Astrocyte of the spinal cord (primary cell): ENCODE measurements at places on chromosomes 12 and 14.

DNA sequence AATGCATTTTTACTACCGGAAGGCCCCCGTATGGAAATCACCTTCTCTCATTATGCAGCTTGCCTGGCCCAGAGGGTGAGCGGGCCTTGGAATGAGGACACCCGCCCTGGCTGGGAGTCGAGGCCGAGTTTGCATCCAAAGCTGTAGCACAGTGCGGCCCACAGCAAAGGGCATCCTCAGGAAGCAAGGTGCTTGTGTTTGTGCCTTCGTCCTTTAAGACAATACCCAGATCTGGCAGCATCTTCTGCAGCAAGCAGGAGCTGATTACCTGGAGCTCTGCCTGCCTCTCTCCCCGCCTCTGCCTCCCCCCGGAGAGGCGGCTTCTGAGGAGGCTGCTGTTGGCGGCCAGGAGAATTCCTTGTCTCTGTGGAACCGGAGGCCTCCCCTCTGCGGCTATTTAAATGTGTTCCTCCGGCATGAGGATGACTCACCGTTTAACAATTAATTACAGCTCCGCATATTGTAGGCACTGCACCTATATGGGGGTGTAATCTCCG is 145.3 kb downstream of the CACNA1C start:
- DNase-seq, result peak; percentile 76

DNA sequence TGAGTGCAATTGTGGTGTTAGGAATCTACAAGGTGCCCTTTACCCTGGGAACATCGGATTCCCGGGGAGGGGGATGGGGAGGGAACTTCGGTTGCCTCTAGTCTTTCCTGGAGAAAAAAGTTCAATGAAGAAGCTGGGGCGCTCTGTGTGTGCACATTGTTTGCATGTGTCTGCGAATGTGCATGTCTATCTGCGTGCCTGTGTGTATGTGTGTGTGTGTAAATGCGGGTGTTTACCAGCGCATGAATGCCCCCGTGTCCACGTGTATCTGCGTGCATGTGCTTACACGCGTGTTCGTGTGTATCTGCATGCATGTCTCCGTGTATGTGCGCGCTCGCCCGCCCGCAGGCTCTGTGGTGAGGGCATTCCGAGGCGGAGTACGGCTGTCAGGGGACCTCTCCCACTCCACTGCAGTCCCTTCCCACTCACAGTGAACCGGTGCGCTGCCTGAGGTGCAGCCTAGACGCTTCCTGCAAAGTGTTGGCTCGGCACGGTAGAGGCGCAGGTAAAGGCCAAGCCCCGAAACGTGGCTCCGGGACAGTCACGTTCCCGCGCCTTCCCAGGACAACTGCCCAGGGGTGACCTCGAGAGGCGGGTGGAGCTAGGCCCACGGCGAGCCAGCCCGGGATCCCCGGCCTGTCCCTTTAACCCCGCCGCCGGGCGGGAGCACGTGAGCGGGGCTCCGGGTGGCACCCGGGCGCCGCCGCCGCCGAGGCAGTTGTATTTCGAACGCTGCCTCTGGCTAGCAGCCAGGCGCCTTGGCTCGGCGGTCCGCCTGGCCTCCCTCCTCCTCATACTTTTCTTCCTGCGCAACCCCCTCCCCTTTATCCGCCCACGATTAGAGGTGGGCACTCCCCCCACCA is 539 bp upstream of the HMGA2 start:
- no peak for DNase-seq

GRCh38 chr14:100540926-100541620 is 46.1 kb downstream of the BEGAIN start:
- DNase-seq, result no peak

DNA sequence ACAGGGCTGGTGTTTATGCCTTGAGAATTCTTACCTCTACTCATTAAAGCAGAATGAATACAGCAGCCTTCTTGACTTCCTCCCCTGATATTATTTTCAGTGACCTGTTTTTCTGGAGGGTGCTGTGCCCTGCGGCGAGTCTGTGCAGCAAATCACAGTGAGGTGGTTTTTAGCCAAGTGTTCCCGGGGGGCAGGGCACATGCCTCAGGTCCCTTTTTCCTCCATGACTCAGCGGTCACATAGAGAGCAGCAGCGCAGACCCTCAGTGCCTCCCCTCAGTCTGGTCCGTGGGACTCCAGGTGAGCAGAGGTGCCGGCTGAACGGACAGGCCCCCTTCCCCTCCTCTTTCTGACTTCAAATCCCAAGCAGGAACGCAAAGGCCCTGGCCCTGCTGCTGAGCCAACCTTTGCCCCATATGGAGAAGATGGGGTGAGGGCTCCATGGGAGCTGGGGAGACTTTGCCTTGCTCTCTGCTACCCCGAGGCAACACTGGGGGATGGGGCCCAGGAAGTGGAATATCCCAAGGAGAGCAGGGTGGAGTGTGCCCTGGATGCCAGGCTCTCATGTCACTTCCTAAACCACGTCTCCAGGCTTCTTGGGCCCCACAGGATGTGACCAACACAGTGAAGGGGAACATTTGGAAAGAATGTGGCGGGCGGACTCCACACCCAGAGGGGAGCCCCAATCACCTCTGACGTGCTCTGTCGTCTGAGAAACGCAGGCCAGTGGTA is 90.0 kb downstream of the DHRS2 start:
- no peak for DNase-seq

- DNase-seq, result no peak
These were observed 92.0 kb downstream of the PPP2R5C start for GRCh38 chr14:101853455-101854018.

- DNase-seq, result peak; percentile 47
These were observed 142.7 kb downstream of the TTLL5 start for GRCh38 chr14:75803765-75804164.

GRCh38 chr12:59004456-59004855 is 84.2 kb upstream of the LRIG3 start:
- DNase-seq, result no peak

DNA sequence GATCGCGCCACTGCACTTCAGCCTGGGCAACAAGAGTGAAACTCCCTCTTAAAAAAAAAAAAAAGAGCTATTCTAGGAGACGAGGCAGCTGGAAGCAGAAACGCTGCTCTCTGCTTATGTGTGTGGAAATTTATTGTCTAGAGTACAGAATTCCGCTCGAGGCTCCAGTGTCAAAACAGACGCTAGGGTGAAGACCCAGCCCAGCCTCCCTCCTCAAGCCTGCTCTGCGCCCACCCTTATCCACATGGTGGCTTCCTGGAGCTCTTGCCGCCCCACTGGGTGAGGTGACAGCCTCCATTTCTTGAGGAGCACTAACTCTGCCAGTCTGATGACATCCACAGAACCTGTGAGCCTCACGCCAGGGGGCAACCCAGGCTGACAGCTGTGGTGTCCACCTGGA is 49.5 kb upstream of the DLK1 start:
- DNase-seq, result no peak

DNA sequence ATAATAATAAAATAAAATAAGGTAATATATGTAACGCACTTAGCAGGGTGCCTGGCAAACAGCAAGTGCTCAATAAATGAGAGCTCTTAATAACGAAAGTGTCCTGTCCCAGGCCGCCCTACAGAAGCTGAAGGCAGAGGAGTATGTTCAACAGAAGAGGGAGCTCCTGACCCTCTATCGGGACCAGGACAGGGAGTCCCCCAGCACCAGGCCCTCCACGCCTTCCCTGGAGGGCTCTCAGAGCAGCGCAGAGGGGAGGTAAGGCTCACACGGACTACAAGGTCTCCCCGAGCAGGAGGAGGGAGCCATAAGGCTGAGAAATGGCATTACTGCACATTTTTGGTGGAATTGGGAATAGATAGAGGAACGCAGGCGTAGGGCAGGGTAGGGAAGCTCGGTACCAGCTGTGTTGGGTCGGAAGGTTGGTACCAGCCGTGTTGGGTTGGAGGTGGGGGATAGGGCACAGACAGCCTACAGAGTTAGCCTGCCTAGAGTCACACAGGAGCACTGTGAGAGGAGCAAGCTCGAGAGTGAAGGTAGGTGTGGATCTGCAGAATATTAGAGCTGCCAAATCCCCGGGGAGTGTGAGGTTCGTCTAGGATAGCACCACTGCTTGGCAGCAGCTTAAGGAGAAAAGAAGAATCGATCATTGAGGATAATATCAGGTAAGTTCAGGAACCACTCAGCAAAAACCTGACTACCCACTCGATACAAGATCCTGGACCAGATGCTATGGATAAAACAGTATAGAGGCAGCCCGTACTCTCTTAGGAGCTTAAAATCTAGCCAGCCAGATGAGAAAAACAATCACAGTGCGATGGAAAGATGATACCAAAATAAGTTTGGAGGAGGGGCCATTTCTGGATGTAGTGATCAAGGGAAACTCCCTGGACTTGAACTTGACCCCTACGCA is 15.3 kb downstream of the TNFRSF1A start:
- peak; percentile 59 for DNase-seq

GRCh38 chr12:44842669-44843068 is 33.4 kb downstream of the NELL2 start:
- DNase-seq, result no peak
